ENCODE measurements at places on chromosomes 1 and 21. TPM values are rescaled to one million over a fixed set of nuclear protein-coding genes. Genes with fewer than 3 reads are reported as not detected.

GRCh38 chr1:60924964-60925798, 157.2 kb upstream of the NFIA start:
- no peak for DNase-seq

GRCh38 chr21:38925923-38926322, 120.2 kb downstream of the ETS2 start:
- peak; percentile 72 for DNase-seq

DNA sequence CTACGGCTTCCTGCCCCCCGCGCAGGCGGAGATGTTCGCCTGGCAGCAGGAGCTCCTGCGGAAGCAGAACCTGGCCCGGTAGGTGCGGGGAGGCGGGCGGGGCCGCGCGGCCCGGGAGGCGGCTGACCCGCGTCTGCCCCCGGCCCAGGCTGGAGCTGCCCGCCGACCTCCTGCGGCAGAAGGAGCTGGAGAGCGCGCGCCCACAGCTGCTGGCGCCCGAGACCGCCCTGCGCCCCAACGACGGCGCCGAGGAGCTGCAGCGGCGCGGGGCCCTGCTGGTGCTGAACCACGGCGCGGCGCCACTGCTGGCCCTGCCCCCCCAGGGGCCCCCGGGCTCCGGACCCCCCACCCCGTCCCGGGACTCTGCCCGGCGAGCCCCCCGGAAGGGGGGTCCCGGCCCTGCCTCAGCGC, 16.6 kb downstream of the NOC2L start:
- DNase-seq = no peak

- peak; percentile 62 for DNase-seq
These were observed 624 bp downstream of the ARHGAP29 start for GRCh38 chr1:94236630-94237290.

DNA sequence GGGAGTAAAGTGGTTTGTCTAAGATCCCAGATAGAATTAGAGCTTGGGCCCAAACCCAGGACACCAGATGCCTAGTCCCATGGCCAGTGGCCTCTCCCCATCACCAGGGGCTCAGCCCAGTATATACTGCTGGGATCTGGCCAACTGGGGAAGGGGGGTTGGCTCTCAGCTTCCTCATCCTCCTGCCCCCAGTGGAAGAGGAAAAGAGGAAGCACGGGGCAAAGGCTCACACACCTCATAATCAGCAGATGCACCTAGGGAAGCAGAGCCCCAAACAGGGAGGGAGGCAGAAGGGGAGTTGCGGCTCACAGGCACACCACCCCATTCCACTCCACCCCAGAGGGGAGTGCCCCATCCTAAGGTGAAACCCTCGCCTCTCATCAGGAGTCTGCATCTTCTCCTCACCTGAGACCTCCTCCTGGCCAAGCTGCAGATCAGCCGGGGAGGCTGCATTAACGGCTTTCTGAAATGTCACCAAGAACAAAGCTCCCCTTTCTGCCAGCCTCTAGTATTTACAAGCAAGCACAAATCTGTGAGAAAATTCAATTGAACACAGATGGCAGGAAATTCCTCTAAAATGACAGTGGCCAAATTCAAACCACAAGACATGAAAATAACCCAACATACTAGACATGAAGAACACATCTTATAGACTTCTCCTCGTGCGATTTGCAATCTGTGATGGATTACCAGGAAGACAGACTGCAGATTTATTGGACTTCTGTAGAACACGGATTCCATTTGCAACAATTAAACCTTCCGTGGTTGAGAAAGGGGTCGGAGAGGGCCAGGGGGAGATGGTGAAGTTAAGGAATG, 82.8 kb downstream of the GLIS1 start:
- no peak for DNase-seq

DNA sequence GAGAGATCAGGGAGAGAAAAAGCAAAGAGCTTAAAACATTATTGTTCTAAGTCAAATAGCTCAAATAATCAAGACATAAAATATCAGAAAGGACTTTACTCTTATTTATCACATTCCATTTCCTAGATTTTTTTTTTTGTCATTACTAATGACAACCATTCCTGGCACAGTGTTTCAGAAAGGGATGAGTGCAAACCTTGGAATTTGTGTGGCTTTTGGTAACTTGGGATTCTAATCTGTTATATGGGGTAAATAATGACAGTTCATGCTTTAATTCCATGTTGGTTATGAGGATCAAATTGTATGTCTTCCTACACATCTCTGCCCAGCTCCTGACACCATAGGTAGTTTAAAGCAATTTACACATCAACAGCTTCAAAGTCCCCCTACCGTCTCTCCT, 358.4 kb upstream of the ADGRL4 start:
- no peak for DNase-seq

DNA sequence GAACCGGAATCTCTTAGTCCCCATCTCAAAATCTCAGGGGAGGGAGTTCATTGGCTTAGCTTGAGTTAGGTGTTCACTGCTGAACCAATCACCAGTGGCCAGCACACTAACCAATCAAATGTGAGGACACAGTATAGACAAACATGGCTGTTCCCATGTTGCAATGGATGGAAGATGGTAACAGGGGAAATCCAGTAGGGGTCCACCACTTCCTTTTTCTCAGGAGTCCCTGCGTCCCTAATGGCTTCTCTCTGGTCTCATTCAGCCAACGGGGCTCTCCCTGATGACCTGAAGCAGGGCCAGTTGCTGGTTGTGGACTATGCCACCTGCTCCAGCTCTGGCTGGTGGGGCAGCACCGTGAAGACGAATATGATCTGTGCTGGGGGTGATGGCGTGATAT, 9.7 kb downstream of the CELA2B start:
- DNase-seq = no peak

DNA sequence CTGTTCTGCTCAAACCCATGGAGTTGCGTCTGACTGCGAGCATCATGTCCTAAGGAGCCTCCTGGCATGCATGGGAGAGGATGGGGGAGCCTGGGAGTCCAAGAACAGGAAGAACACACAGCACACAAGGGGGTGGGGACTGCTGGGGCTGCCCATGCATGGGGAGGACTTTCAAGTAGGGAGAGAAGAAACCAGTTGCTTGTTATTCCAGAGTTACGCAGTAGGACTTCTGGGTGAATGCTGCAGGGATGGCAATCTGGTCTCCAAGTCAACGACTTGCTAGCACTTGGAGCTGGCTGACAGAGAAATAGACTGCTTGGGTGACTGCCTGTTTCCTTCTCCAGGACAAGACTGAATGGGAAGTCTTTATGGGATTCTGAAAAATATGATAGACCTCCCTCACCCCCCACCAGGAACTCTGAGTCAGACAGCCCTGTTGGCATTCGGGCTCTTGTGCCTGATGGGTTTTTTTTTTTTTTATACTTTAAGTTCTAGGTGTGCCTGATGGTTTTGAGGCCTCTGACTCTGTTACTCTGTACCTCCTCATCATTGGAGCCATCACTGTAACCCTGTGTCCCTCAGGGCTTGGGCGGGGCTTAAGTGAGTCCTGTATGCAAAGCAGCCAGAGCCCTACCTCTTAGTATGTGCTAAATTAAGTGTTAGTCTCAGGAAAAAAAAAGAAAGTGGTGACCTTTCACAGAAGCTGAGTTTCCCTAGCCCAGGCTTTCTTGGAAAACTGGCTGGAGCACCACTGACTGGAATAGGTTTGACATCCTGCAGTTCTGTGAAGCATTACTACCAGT, 30.3 kb downstream of the MAP3K21 start:
- DNase-seq = no peak

DNA sequence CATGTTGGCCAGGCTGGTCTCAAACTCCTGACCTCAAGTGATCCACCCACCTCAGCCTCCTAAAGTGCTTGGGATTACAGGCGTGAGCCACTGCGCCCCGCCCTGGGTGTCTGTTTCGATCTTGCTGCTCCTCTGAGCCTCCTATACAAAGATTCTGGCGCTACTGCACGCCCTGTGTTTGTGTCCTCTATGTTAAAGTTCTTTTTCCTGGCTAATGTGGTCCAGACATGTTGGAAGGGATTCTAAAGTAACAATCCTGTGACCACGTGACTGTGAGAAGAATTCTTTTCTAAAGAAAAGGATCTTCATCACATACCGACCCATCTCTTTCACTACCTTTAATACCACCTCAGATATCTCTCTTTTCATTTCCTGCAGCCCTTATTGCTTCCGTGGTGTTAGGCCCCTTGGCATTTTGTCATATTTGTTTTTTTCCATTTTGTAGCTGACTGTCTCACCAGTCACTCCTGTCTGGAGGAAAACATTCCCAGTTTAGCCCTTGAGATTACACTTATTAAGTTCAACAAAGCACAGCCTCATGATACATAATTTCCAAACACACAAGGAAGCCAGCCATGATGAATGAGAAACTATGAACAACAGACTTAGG, 27.2 kb upstream of the ENO1 start:
- DNase-seq = no peak

GRCh38 chr21:23960769-23961168, 1646.5 kb downstream of the MRPL39 start:
- DNase-seq = no peak

- no peak for DNase-seq
These were observed 197.2 kb upstream of the PROX1 start for GRCh38 chr1:213790565-213790964.

PIK3R3 gene
- 26.9 TPM for total RNA-seq

ATP1A4 gene
- 0.40 TPM for total RNA-seq

C1orf56 gene
- total RNA-seq = 7.3 TPM

ZNF670 gene
- total RNA-seq = 1.3 TPM

AKR7A3 gene
- total RNA-seq = not detected

C1QC gene
- 110 TPM for total RNA-seq

NOS1AP gene
- total RNA-seq = 4.6 TPM

VWA1 gene
- 17.1 TPM for total RNA-seq

LEFTY1 gene
- total RNA-seq = 0.13 TPM

CLEC20A gene
- total RNA-seq = not detected

All from Right ventricle myocardium superior (tissue), 1 donor.